ENCODE measurements at places on chromosomes 16 and 17.

GRCh38 chr17:55588446-55589242 is 77.4 kb upstream of the SMIM36 start:
- no peak for DNase-seq

DNA sequence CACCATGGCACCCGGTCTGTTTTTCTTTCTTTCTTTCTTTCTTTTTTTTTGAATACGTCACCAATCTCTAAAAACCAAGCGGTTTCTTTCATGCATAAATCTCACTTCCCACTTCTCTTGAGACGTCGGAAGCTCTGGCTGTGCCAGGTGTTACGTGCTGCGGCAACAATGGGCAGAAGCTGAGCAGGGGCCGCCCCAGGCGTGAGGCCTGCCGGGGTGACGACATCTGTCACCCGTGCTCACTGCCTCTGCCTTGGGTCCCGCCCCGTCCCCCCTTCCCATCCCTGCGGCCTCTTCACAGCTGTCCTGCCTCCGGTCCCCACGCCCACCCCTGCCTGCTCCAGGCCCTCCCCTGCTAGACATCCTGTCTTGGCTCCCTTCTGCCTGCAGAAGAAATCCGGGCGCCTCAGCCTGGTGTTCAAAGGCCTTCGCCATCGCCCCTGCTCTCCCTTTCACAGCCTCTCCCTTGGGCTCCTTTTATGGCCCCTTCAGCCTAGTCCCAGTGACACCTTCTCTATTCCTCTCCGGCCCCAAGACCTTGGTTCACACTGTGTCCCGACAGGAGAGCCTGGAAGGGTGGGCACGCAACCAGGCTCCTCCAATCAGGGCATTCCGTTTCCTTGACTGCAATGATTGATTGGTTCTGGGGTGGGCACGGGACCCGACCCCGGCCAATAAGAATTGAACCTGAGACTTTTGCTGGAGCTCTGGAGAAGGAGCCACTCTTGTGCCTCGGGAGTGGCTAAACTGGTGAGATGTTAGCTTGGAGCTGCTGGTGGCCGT is 4.8 kb downstream of the P2RX1 start:
- peak; percentile 33 for DNase-seq

DNA sequence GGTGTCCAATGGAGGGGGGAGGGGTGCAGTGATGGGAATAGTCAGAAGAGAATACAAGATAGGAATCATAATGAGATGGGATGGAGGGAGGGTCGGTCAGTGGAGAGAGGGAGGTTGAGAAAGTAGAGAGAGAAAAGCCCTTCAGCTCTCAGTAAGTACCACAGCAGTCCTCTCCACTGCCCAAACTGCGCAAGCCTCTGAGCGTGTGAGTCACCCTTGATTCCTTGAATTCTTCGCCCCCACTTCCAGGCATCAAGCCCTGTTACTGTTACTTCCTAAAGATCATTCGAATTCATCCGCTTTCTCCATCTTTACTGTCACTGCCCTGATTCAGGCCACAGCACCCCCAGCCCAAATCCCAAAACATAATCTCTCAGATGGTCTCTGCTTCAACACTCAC is 2.5 kb downstream of the GUCY2D start:
- peak; percentile 88 for DNase-seq

GRCh38 chr17:31172388-31172787 is 77.6 kb downstream of the NF1 start:
- DNase-seq, result no peak

DNA sequence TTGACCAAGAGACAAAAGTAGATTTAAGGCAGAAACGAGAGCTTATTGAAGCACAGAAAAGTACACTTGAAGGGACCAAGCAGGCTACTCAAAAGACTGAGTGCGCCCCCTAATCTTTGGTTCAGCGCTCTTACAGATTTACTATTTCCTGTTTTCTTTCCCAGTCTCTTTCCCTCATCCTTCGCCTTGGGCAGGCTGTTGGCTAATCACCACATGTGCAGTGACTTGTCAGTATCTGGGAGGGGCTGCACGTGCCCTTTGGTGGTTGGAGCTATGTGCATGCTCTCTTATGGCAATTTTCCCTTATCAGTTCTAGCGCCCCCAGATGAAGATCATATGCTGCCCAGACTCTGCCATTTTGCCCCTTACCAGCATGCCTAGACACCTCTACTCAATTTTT is 35.4 kb upstream of the SHISA6 start:
- no peak for DNase-seq

DNA sequence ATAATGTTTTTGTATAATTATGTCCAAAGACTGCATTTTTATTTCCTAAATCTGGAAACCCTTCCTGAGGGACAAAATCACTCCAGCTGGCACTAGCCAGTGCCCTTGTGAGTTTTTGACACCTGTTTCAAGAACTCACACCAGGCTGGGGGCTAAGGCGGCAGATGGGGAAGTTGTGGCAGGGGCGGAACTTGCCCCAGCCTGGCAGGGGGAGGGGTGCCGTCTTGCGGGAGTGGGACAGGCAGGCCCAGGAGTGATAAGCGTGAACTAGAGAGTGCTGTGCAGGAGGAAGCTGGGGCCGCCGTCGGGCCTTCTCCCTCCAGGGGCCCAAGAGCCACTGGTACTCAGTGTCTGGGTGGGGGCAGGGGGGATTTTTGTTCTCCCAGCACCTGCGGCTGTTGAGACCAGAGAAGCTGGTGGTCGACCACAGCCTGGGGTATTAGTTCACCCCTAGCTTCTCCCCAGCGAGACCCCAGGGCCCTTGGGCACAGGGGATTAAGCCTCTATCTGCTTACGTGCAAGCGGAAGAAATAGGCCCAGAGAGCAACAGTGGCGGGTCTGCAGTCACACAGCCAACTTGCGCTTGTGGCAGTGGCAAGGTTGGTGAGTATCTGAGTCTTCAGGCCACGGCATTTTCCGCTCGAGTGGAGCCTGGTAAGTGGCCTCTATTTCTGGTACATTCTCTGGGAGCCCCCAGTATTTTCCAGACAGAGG is 40.2 kb upstream of the PLCG2 start:
- DNase-seq, result no peak

DNA sequence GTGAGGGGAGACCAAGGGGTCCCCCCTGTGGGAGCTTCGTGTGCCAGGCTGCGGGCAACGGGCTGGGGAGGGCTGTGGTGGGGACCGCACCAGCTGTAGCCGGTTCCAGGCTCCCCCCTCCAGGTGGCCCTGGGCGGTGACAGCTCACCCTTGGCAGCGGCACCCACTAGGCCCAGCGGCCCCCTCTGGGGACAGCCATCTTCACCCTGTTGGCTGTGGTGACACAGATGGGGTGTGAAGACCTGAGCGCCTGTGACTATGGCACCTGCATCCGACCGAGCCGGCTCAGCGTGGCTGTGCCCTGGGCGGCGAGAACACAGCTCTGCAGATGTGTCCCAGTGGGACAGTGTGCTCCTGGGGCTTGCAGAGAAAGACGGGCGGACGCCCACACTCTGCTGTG is 1.1 kb upstream of the C1QTNF8 start:
- DNase-seq, result no peak

- peak; percentile 93 for DNase-seq
Observed at GRCh38 chr16:3305109-3306068, at the start of the genes TIGD7 and ZNF75A. TSS of gene TIGD7 (minus strand) at chr16:3305430. CDS start at chr16:3300614, 4,816 bp downstream. TSS of gene ZNF75A (plus strand) at chr16:3305497. CDS start at chr16:3308429, 2,932 bp downstream.

DNA sequence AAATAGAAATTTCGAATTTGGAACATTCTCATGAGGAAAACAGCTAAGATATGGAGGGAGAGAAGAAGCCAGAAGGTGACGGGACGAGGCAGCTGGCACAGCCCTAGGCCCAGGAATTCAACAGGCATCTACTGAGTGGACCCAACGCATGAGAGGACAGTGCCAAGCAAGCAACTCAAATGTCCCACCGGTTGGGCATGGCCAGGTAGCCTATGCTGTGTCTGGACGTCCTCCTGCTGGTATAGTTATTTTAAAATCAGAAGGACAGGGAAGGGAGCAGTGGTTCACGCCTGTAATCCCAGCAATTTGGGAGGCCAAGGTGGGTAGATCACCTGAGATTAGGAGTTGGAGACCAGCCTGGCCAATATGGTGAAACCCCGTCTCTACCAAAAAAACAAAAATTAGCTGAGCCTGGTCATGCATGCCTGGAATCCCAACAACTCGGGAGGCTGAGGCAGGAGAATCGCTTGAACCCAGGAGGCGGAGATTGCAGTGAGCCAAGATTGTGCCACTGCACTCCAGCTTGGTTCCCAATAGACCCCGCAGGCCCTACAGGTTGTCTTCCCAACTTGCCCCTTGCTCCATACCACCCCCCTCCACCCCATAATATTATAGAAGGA is 2.0 kb downstream of the GH1 start:
- no peak for DNase-seq

GRCh38 chr16:88938777-88939244 is 38.2 kb downstream of the CBFA2T3 start:
- no peak for DNase-seq

GRCh38 chr17:43900183-43900857 is 7.0 kb downstream of the MPP2 start:
- DNase-seq, result peak; percentile 95

- DNase-seq, result no peak
Observed at GRCh38 chr16:10995565-10995964, 51.2 kb downstream of the CLEC16A start.
